ENCODE measurements at places on chromosomes 7 and 10.

GRCh38 chr7:122136639-122137245 lies 7.3 kb downstream of the AASS start:
- peak; percentile 9 for DNase-seq

- DNase-seq: peak; percentile 20
These were observed 35.3 kb upstream of the HIBADH start for GRCh38 chr7:27697861-27698430.

- no peak for DNase-seq
These were observed 20.9 kb upstream of the GRIFIN start for GRCh38 chr7:2497065-2497464.

- no peak for DNase-seq
These were observed 179.1 kb downstream of the TCF7L2 start for GRCh38 chr10:113129117-113129516.

DNA sequence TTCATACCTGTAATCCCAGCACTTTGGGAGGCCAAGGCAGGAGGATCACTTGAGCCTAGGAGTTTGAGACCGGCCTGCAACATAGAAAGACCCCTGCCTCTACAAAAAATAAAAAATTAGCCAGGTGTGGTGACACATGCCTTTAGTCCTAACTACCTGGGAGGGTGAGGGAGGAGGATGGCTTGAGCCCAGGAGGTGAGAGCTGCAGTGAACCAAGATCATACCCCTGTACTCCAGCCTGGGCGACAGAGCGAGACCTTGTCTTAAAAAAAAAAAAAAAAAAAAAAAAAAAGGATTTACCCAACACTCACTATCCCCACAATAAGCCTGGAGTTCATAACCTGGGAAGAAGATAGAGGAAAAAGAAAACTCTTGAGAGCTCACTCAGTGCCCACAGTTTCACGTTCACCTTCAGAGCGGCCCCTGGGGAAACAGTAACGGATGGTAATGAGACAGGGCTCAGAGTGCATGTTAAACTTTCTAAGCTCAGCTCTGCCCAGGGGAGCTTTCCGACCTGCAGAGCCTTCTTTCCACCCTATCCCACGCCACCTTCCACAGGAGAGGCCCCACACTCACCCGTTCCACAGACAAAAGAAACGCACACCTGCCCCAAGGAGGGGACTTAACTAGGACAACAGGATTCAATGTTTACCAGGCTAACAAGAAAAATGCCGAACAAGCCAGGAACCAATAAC lies 259.8 kb upstream of the KLF14 start:
- DNase-seq: no peak

GRCh38 chr10:122461367-122461728 lies at the start of gene HTRA1:
Gene HTRA1, plus strand, starts transcription at chr10:122461553. Its CDS starts 100 bp downstream, at chr10:122461653.
- peak; percentile 83 for DNase-seq

DNA sequence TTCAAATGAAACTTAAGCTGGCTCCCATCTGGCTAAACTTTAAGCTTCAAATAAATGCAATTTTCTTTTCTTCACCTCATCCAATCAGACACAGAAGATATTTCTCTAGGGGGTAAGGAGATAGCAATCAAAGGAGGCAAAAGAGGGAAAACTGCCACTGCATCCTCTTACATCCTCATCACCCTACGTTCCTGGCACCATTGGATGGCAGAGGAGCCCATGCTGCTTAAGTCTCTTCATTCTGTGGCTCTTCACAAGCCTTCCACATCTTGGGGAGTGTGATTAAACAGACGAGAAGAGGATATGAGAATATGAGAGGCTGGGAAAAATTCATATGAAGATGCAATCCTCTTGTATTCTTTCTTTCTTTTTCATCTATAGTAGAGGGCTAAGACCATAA lies 345.7 kb upstream of the AOAH start:
- DNase-seq: no peak

- no peak for DNase-seq
These were observed 61.9 kb downstream of the KLHDC10 start for GRCh38 chr7:130131964-130132875.

- DNase-seq: no peak
These were observed 91.9 kb upstream of the PRSS1 start for GRCh38 chr7:142657376-142657775.

DNA sequence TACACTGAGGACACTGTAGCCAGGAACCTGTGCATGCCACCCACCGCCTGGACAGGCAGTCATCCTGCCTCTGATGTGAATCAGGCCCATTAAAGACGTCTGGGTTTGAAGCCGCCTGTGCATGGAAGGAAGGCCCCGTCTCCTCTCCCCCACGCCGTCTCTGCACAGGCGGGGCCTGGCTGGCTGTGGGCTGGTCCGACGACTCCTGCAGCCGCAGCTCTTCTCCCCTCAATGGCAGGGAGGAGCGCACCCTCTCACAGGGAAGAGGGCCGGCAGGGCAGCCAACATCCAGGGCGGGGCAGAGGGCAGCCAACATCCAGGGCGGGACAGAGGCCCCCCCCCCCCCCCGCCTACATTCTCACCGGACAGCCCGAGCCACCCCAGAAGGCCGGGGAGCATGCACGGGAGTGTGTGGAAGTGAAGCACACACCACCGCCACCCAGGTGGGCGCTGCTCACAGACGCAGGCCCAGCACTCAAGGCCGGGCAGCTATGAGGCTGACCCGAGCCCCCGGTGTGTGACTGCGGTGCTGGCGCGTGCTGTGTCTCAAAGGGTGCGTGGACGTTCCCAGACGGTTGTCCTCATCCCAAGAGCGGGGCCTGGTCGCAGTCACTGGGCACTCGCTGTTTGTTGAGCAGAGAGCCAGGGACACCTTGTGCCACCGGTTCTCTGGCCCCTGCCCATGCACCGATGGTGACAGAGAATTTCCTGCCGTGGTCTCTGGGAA lies 19.1 kb downstream of the DPYSL4 start:
- no peak for DNase-seq

GRCh38 chr10:18157881-18158280 lies 17.7 kb downstream of the CACNB2 start:
- peak; percentile 55 for DNase-seq

DNA sequence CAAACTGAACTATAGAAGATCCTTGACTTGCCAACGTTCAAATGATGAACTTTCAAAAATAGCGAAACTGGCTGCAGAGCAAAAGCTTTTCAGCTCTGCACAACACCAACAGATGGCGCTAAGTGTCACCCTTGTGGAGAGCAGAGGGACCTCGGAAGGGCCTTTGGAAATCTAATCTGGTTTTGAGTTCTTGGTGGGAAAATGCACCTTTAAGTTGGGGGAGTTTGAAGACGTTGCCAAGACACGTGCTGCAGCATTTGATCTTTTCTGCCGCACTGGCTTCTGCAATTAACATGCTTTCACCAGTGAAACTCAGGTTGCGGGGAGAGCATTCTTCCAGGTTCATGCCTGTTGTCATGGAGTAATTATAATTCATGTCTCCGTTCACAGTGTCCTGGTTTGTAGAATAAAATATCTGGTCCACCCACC lies 26.3 kb upstream of the WDR11 start:
- no peak for DNase-seq

GRCh38 chr7:128859232-128860157 lies 3.2 kb upstream of the ATP6V1F start:
- no peak for DNase-seq

DNA sequence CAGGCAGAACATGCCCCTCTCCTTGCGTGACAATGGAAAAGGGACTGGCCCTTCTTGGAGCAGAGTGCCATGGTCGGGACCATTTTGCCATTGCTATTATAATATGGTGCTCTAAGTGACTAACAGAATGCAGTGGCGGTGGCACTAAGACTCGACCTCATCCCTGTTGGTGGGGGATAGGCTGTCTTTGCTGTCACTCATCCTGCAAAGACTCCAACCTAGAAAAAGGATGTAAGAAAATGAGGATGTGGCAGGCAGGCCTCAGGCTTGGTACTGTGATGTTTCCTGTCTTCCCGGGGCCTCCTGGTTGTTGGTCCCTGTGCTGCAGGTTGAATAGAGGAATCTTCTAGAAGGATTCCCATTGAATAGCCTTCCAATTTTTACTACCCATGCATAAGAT lies 18.6 kb downstream of the BLNK start:
- DNase-seq: no peak

GRCh38 chr7:34217972-34218371 lies 312.6 kb downstream of the BMPER start:
- DNase-seq: no peak

DNA sequence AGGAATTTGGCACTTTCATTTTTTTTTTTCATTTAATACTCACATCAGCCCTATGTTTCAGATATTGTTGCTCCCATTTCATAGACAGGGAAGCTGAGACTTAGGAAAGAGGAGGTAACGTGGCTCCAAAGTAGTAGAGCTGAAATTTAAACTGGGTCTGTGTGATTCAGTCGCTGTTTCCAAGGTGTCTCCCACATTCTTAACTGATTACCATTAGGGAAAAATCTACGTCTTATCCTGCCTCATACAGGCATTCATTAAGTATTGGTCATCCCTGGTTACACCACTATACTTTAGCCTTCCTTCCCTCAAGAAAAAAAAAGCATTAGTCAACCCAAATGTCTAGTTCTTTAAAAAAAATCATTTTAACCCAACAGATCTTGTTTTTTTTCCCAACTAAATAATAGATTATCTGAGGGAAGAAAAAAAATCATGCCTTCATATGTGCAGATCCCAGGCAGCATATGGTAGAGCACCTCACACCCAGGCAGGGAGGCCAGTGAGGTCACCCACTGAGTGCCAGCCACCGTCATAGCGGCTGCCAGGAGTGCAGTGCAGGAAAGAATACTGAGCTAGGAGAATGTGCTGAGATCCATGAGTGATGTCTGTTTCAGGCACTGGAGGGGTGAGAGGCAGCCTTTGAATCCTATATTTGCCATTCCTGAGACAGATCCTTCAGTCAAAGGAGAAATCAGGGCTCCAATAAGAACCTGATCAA lies 59.0 kb upstream of the SORCS3 start:
- DNase-seq: peak; percentile 42

DNA sequence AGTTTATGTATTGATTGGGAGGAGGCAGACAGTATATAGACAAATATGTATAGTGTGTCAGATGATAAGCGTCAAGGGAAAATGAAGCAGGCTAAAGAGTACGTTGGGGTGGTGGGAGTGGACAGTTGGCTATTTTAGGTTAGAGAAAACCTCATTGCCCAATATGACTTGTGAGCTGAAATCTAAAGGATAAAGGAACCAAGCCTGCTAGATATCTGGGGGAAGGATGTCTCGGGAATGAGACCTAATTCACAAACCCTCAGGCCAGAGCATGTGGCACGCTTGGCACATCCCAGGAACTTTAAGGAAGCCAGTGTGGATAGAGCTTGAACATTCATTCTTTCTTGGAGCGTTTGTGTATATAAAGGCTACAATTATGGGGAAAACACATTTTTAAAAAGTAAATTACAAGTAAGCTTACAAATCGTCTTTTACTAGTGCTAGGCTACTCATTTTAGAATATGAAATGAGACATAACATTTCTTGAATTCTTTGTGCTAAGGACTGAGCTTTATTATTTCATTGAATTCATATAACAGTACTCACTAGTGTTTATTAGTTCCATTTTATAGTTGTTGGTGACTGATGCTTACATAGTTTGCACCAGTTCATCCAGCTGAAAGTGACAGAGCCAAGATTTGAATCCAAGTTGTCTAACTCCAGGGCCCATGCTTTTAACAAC lies 9.7 kb downstream of the FHIP2A start:
- DNase-seq: no peak

GRCh38 chr10:96025566-96025965 lies 17.8 kb upstream of the CCNJ start:
- no peak for DNase-seq

DNA sequence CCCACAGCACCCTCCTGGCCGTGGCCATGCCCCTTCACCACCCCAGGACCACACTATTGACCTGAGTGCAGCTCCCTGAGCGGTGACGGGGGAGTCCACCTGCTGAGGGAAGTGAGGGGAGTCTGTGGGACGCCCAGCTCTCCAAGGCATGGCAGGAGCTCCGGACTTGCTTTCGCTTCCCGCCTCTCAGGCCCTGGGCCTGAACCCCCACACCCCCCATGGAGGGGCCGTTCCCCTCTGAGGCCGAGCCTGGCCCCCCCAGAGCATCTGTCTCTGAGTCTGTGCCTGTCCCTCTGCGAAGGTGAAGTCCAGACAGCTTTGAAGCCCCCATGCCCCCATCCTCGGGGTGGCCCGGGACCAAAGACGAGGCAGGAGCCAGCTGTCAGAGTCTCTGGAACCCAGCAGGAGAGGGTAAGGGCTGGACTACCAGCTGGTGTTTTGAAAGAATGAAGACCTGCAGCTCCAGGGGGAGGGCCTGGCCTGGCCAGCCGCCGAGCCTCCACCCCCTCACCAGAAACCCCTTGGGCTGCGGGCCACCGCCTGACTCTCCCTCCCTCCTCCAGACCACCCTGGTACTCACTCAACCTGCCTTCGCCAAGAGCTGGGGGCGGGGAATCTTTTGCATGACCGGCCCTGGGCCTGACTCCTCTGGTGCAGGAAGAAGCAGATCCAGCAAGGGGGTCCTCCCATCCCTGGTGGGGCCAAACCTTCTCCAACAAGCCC lies 114.0 kb downstream of the PDGFA start:
- no peak for DNase-seq

Data from fibroblast of skin of scalp (primary cell).